ENCODE measurements at places on chromosomes 5 and 9. TPM values are rescaled to one million over a fixed set of nuclear protein-coding genes. Genes with fewer than 3 reads are reported as not detected.

- DNase-seq = no peak
Observed at GRCh38 chr5:1038417-1039209, 30.0 kb downstream of the NKD2 start.

- DNase-seq = no peak
Observed at GRCh38 chr5:110545716-110546115, 180.8 kb downstream of the TMEM232 start.

GRCh38 chr5:8012131-8012977, 143.4 kb downstream of the MTRR start:
- no peak for DNase-seq

PCDHA1 gene
- total RNA-seq = not detected

COL15A1 gene
- total RNA-seq = 455 TPM

Data from tongue (tissue), 3 donors.